ENCODE measurements at places on chromosomes 1 and 21.

DNA sequence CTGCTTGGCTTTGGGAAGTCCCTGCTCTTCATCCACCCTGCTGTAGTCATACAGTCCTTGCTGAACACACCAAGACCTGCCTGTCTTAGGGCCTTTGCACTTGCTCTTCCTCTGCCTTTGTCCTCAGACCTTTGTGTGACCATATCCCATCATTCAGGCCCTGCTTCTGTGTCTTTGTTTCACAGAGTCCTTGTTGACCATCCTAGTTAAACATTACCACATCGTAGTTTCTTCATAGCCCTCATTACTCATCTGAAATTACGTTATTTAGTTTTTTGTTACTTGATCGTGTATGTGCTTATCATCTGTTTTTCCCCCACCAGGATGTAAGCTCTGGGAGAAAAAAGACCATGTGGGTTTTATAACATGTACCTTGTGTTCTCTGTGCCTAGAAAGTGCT is 18.3 kb upstream of the SPRR5 start:
- no peak for DNase-seq

DNA sequence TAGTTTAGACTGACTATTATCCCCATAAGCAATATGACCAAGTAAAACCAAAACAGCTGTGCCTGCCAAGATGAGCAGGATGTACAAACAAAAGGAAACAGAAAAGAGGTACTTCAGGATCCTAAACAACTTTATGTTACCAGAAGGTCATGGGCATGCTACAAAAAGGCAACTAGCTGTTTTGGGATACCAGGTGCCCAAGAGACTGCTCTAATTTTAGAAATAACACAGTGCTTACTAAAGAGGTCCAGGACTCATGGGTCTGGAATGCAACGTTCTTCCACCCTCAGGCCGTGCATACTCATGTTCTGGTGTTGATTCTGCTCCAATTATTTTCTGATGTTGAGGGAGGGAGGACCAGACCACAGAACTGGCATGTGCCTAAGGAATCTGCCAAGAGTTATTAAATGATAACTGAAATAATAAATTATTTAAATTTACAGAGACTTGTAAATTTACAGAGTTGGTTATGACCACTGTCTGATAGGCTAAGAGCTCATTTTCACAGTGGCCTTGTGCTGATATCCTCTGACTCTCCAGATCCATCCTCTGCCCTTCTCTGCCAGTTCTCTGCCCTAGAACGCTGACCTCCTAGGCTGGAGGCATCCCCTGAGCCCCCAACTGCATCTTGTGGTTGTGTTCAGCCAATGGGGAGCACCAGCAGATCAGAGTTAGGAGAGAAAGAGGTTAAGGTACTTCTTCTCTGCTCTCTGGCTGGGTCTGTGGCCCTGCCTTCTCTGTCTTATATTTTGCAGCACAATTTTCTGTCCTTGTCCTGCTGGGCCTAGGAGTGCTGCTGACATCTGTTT is 37.7 kb upstream of the BCL10 start:
- DNase-seq, result no peak

DNA sequence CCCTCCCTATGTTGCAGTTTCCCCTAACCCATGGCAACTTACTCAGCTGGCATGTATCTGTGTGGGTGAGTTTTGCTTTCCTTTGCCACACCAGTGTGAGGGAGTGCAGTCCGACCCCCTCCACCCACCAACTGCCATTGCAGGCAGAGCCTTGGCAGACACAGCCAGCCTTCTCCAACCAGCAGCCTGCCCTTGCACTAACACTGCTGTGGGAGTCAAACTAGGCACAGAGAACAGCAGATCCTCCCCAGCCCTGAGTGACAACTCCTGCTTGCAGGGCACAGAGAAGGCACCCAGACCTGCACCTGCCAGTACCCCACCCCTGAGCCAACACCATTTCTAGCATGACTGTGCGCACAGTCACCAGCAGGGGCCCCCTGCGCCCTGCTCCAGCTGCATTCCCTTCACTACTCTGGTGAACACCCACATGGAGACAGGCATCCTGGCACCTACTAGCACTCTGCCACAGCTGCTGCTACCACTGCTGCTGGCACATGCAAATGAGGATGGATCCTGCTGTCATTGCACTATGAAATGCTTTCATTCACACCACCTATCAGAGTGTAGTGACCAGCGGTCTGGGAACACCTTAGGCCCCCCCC is 98.4 kb downstream of the MAGI3 start:
- no peak for DNase-seq

DNA sequence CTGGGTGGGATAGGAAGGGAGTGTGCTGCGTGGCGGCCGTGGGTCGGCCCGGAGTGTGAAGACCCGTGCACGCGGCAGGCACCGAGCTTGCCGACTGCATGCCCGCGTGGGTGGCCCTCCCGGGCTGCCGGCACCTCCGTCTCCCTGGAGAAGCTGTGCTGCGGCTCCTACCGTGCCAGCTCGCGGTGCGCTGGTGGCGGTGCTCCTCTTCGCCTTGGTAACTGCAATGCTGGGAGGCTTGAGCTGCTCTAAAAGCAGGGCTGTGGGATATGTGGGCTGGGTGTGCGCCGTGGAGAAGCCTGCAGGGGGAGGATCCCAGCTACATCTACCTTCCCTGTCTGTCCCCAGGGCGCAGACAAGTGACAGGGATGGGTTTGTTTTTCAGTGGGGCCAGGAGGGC is 2.4 kb downstream of the GABRD start:
- DNase-seq, result no peak

DNA sequence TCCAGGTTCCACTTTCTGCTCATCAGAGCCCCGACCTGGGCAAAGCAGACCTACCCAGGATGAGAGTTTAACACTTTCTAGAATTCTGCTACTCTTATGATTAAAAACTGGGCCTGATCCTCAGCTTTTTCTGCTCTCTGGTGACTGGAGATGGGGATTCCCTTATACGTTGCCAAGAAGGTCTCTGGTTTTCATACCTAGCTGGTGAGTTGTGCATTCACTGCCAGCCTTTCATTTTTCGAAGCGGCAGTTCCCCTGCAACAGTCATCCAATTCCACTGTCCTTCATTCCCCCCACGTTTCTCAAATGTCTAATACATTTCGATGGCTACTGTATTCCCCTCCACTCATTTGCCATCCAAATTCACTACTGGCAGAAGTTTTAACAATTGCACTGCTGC is 135.3 kb downstream of the ADSS2 start:
- DNase-seq, result no peak

- no peak for DNase-seq
These were observed 112.6 kb downstream of the PAX7 start for GRCh38 chr1:18743233-18743632.

- DNase-seq, result no peak
These were observed 85.1 kb upstream of the PLXNA2 start for GRCh38 chr1:208329300-208329699.

GRCh38 chr1:231069333-231069732 is 29.3 kb upstream of the FAM89A start:
- DNase-seq, result no peak

DNA sequence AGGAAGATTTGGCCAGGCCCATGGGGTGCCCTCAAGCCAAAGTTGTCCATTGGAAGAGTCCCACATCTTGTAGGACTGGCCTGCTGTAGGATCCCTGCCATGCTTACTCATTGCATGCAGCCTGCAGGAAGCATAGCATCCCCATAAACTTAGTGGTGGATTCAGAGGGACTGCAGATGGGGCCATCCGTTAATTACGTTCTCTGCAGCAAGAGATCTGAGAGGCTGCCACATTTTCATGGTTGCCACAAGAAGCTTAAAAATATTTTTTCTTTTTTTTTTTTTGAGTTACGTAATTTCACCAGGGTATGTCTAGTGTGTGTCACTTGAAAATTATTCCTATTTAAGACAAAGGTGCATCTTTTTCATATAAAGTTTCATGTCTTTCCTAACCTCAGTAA is 329.7 kb upstream of the USP24 start:
- no peak for DNase-seq

DNA sequence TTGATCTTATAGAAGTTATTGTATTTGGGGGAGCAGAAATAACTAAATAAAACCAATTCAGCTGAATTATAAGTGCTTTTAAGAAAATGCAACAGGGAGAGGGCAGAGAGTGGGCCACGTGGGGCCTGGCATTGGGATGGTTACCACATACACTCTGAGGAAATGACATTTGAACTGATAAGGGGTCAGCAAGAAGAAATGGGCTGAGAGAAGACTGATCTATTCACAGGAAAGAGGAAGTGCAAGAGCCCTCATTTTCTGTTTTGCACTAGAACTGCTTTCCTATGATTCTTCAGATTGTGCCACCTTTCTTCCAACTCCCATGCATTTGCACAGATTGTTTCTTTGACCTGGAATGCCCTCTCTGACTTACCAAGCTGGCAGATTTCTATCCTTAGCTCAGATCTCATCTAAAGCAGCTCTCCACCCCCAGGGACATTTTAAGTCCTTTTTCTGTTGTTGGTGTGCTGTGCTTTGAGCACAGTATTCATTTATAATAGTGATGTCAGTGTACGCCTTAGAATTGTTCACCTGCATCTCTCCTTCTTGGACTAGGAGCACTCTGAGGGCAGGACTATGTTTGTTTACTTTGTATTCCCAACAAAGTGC is 115.9 kb downstream of the FGGY start:
- DNase-seq, result no peak

DNA sequence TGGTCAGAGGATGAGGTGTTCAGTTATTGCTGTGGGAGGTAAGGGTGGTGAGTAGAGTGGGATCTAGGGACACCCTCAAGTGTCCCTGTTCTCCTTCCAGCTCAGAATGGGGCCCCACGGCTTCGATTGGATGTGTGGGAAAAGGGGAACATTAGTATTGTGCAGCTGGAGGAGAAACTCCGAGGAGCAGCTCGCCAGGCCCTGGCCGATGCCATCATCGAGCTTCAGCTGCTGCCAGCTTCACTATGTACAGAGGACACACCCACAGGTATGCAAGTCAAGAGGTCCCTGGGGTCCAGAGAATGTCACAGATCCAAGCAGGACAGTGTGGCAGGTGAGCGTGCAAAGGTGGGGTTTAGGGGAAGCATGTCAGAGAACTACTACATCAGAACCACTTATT is 13.9 kb downstream of the HYI start:
- DNase-seq, result no peak

GRCh38 chr1:188240772-188241406 is 1412.1 kb downstream of the PLA2G4A start:
- no peak for DNase-seq

GRCh38 chr1:183291216-183291762 is 105.2 kb downstream of the LAMC2 start:
- DNase-seq, result no peak

GRCh38 chr1:230922620-230923019 is 54.3 kb upstream of the C1orf198 start:
- no peak for DNase-seq

DNA sequence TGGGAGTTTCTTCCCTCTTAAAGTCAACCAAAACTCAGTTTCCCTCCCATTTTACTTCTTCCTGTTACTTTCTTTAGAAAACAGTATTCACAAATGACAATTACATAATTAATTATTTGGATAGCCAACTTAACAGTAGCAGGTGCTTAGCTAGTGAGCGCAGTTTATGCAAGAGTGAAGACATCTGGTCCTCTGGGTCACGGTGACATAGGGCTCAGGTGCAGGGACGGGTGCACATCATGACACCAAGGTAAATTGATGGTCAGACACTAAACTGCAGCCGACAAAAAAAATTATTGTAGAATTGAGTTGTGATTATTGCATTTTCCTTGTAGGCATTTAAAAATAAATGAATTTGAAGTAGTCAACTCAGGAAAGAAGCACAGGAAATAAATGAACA is 142.0 kb upstream of the KCTD3 start:
- DNase-seq, result no peak

GRCh38 chr1:39499668-39500067 is 8.2 kb downstream of the BMP8A start:
- no peak for DNase-seq

DNA sequence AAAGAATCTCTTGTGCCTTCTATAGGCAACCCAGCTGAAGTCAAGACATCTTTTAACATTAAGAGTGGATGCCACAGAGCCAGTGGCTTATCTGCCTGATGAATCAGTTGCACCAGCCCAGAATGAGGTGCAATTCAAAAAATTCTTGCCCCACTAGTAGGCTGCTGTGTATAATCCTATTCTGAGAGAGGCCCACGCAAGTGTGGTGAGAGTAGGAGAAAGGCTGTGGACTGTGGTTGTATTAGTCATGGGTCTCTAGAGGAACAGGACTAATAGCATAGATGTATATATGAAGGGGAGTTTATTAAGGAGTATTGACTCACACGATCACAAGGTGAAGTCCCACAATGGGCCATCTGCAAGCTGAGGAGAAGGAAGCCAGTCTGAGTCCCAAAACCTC is 216.4 kb downstream of the LTN1 start:
- no peak for DNase-seq
